T-helper 9 cell (primary cell): ENCODE measurements at places on chromosomes 5 and 9.

DNA sequence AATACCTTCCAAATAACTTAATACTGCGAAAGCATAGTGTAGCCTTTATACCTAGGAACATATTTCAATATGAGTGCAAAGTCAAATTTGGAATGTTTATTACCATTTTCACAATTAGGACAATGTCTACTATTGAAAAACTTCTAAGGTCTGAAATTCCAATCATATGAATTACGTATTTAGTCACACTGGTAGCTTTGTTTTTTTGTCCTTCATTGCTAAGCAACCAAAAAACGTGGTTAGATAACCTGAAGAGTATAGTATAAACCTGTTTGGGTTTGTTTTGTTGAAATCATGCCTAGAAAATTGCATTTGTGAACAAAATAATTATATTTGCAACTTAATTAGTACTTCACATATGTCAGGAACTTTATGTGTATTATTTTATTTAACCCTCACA lies 134.2 kb downstream of the FBXO4 start:
- DNase-seq = no peak

DNA sequence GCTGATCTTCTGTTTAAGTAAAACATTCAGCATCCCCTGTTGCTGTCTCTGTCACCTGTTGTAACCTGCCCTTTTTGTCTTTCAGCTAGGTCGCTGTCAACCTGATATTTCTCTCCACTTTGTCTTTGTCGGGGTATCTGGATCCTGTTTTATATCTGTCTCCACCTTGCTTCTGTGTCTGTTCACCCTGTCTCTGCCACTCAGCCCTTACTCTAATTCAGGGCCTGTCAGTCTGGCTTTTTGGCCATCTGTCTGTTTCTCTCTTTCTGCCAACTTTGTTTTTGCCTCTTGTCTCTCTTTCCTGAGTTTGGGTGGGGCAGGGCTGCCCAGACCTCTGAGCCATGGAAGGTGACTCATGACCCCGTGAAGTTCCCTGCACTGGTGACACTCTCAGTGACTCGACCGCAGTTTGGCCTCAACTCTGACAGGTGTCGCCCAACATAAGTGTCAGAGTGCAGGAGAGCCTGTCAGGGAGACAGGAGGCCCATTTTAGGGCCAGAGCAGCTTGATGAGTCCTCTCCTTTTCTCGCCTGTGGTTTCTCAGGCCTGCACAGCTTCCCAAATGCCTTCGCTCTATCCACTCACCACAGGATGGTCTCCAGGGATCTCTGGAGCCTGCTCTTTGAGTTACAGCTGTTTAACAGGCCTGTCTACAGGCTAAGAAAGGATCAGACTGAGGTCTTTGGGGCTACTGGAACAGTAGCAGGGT lies 868 bp downstream of the ZBTB43 start:
- peak; percentile 67 for DNase-seq

GRCh38 chr5:158875272-158875679 lies 224.4 kb downstream of the EBF1 start:
- DNase-seq = no peak

DNA sequence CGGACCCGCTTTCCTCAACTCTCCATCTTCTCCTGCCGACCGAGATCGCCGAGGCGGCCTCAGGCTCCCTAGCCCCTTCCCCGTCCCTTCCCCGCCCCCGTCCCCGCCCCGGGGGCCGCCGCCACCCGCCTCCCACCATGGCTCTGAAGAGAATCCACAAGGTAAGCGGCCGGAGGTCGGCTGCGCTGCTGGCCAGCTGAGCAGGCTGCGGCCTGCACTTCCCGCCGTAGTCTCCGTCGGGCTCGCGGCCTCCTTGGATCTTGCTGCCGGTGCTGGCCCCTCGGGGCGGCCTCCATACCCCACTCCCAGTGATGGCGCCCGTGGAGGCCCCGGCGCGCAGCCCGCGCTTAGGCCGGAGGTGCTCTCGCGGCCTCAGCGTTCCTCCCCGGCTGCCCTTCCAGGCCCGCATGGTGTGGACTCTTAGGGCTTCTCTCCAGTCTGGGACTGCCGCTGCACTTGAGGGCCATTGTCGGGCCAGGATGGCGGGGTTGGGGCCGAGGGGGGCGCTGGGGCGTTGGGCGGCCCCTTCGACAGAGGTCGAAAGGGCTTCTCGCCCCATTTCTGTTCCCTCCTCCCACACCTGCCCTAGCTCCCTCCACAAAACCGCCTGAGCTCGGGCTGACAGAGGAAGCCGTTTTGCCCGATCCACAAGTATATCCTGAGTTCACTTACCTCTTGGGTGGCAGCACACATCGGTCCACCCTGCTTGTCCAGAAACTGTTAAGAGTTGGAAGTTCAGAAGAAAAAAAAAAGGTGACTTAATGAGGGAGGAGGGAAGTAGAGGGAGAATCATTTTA lies 714 bp downstream of the UBE2D2 start:
- DNase-seq = no peak

GRCh38 chr5:57889558-57889957 lies 406.9 kb upstream of the ACTBL2 start:
- DNase-seq = no peak

DNA sequence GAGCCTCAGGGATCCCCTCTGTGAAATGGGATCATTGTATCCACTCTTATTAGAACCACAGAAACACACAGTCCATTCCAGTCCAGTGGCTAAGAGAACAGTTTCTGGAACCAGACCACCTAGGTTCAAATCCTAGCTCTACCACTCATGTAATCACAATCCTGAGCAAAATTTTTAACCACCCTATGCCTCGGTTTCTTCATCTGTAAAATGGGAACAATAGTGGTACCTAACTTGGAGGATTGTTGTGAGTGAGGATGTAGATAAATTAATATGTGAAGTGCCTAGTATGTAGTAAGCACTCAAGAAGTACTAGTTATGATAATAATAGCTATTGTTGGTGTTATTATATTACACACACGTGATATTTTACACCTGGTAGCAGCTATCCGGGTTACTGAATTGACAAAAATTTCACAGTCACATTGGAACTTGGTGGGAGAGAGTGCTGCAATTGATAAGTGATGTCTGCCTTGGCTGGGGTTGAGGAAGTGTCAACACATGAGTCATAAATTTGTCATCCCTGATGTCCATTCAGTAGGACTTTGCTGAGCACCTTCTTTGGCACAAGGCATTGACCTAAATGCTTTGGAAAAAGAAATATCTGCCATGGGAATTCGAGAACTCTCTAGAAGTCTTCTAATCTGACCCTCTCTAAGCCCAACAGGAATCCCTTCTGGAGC lies 68.4 kb downstream of the COL27A1 start:
- no peak for DNase-seq

GRCh38 chr5:135365281-135365680 lies 33.8 kb downstream of the MACROH2A1 start:
- no peak for DNase-seq

- no peak for DNase-seq
Measured at GRCh38 chr5:132751444-132751843, 4.2 kb downstream of the CCNI2 start.

- DNase-seq = no peak
Measured at GRCh38 chr5:174044466-174045254, 846 bp upstream of the NSG2 start.

GRCh38 chr9:134286471-134287245 lies 39.6 kb upstream of the RXRA start:
- no peak for DNase-seq

DNA sequence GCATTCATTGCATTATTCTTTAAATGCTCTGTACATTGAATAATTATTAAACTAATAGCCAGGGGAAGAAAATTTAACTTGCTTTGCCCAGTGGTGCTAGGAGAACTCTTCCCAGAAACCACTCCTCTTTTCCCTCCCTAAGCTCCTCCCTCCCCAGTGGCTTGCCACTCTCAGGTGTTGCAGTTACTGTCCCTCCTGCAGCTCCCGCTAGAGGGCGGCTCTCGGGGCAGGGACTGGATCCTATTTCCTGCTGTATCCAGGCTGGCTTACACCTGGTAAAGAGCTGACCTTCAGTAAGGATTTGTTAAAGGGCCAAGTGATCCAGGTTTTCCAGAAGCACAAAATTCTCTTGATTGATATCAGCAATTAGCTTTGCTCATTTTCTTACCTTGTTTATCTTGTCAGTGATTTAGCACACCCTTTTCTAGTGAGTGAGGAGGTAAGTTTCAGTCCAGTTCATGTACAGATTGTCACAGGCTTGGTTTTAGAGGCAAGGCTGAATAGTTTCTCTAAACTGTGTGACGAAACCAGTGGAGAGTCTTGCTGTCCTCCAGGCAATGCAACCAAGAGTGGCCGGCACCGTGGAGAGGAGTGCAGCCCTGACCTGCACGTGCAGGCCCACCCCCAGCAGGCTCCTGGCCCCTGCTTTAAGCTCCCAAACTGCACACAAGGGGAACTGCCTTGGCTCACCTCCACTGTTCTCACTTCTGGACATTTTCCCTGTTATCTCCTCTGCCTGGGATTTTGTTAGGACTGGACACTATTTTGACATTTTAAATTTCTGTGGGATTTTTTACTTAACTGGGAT lies 423.8 kb downstream of the SPOCK1 start:
- DNase-seq = no peak

- no peak for DNase-seq
Measured at GRCh38 chr9:28197653-28198052, 624.4 kb upstream of the C9orf72 start.

GRCh38 chr9:114172981-114173833 lies 17.9 kb downstream of the COL27A1 start:
- no peak for DNase-seq

GRCh38 chr5:166370928-166371690 lies 1920.3 kb upstream of the WWC1 start:
- DNase-seq = no peak

GRCh38 chr9:114339130-114339908 lies 9.7 kb downstream of the ORM2 start:
- DNase-seq = peak; percentile 47

- DNase-seq = no peak
Measured at GRCh38 chr9:94921092-94921471, 194.6 kb downstream of the AOPEP start.

- no peak for DNase-seq
Measured at GRCh38 chr5:83179966-83180365, 102.6 kb downstream of the XRCC4 start.

DNA sequence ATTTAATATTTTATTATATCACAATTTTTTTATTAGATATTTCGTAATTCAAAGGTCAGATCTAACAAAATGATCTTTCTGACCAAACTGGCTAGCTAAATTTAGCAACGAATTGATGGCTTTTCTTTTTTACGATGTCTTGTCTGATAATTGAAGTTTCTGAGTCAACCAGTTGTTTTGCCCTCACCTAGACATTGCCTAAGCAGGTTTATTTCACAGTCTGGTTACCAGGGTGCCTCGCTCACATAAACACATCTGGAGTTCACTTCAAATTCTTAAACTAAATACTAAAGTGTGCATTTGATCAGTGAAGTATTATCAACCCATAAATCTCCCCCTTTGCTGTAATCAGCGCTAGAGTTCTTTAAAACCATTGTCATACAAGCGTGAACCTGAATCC lies 448.3 kb downstream of the TLE4 start:
- DNase-seq = no peak
